ENCODE measurements at places on chromosomes 3 and 15. TPM values are rescaled to one million over a fixed set of nuclear protein-coding genes. Genes with fewer than 3 reads are reported as not detected.

Gene RGMA
- 35.2 TPM for total RNA-seq

Gene GUCA1C
- total RNA-seq, result not detected

Gene ALDH1A2
- total RNA-seq, result 14.2 TPM

Gene HCLS1
- total RNA-seq, result 13.9 TPM

Gene SCAANT1
- total RNA-seq, result not detected

Gene KPNA1
- total RNA-seq, result 71.7 TPM

Gene MELTF
- total RNA-seq, result 4.0 TPM

Gene IMP3
- total RNA-seq, result 43.3 TPM

Gene MAGI1
- total RNA-seq, result 33.1 TPM

Gene TF
- total RNA-seq, result 15.7 TPM

Gene LRTM1
- not detected for total RNA-seq

Gene IL5RA
- total RNA-seq, result 0.65 TPM

Gene FAM81A
- 11.0 TPM for total RNA-seq

Gene ZSCAN29
- 13.1 TPM for total RNA-seq

Gene CLRN1
- total RNA-seq, result not detected

Gene GPR15
- not detected for total RNA-seq

Gene MUC20
- 4.6 TPM for total RNA-seq

Gene MPI
- total RNA-seq, result 60.8 TPM

Gene AADAC
- not detected for total RNA-seq

Gene CYP19A1
- 0.65 TPM for total RNA-seq

Gene SENP7
- total RNA-seq, result 10.3 TPM

Measured in Right ventricle myocardium inferior (tissue), 1 donor.